ENCODE measurements at places on chromosomes 6 and 20.
A peak's percentile ranks its signal among the peaks of the same experiment; 100 is the strongest.

DNA sequence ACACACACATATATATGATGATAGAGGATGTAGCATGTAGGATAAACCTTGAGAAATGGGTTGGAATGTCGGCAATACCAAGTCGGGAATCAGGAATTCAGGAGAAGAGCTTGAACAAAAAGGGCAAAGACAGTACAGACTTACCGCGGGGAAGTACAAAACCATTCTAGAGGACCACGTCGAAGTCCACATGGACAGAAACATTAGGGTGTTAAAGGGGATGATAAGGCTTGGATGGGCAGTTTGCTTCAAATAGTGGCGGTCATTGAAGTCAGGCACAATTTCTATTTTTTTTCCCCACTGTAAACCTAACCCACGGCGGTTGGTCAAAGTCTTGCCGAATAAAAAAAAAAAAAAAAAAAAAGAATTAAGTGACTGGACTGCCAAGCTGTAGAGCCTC lies 766 bp upstream of the NUS1 start:
- peaks cover 17% of the 10 kb centered on the region for H3K4me1 ChIP-seq
- no peaks in the 10 kb centered on the region for H3K27me3 ChIP-seq
- peaks cover 3% of the 10 kb centered on the region for H3K36me3 ChIP-seq
- peak overlapping the region; percentile 55 for H3K4me3 ChIP-seq
- DNase-seq, result no peak

- no peaks in the 10 kb centered on the region for H3K36me3 ChIP-seq
- H3K27me3 ChIP-seq, result no peaks in the 10 kb centered on the region
- H3K27ac ChIP-seq, result no peak overlapping the region
- H3K4me1 ChIP-seq, result no peaks in the 10 kb centered on the region
- DNase-seq, result no peak
Measured at GRCh38 chr6:103819509-103819908, 1040.2 kb downstream of the HACE1 start.

DNA sequence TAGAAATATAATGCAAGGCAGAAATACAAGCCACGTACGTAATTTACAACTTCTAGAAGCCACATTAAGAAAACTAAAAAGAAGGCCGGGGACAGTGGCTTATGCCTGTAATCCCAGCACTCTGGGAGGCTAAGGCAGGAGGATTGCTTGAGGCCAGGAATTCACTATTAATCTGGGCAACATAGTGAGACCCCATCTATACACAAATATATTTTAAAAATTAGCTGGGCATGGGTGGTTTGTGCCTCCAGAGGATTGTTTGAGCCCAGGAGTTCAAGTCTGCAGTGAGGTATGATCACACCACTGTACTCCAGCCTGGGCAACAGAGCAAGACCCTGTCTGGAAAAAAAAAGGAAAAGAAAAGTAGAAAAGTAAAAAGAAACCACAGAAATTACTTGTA lies 12.3 kb downstream of the MPC1 start:
- H3K4me1 ChIP-seq, result no peaks in the 10 kb centered on the region
- no peak for DNase-seq
- H3K4me3 ChIP-seq, result no peak overlapping the region
- H3K36me3 ChIP-seq, result peaks cover 3% of the 10 kb centered on the region

GRCh38 chr6:150822932-150823331 lies 42.6 kb upstream of the MTHFD1L start:
- no peak overlapping the region for H3K27ac ChIP-seq
- DNase-seq, result no peak
- no peaks in the 10 kb centered on the region for H3K4me1 ChIP-seq
- no peaks in the 10 kb centered on the region for H3K27me3 ChIP-seq
- no peaks in the 10 kb centered on the region for H3K36me3 ChIP-seq

DNA sequence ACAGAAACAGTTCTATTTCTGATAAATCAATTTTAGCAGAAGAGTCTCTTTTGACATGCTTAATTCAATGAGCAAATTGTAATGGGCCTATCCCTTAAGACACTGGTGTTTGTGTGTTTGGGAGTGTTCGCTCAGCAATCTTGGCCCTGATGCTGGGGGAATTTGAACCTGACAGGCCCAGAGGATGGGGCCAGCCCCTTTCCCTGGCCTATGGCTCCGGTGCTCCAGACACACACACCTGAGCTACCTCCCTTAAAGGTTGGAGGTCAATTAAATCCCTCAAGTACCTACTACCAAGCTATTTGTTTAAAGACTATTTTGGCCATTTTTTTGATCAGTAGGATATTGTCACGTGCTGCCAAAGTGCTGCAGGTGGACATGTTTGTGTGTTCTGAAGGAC lies 549.3 kb downstream of the PRKN start:
- H3K4me3 ChIP-seq, result no peak overlapping the region
- H3K27ac ChIP-seq, result no peak overlapping the region
- H3K4me1 ChIP-seq, result no peaks in the 10 kb centered on the region

DNA sequence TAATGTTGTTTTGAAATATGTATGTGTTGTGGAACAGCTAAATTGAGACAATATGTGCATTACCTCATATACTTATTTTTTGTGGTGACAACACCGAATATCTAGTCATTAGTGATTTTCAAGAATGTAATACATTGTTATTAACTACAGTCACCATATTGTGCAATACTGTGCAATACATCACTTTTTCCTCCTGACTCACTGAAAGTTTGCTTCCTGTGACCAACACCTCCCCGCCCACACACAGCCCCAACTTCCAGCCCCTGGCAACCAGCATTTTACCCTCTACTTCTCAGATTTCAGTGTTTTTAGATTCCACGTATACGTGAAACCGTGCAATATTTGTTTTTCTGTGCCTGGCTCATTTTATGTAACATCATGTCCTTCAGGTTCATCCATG lies 627.9 kb downstream of the PRKN start:
- H3K4me1 ChIP-seq, result no peaks in the 10 kb centered on the region
- no peak for DNase-seq
- no peaks in the 10 kb centered on the region for H3K36me3 ChIP-seq
- H3K27me3 ChIP-seq, result no peaks in the 10 kb centered on the region
- H3K27ac ChIP-seq, result no peak overlapping the region

GRCh38 chr6:53020005-53020744 lies 25.1 kb upstream of the GSTA4 start:
- DNase-seq, result peak; percentile 27
- no peak overlapping the region for H3K27ac ChIP-seq
- H3K4me3 ChIP-seq, result no peak overlapping the region
- H3K27me3 ChIP-seq, result no peaks in the 10 kb centered on the region
